Heart left ventricle (tissue), 16 donors: ENCODE measurements at places on chromosomes 3 and 15.

- DNase-seq, result no peak
Observed at GRCh38 chr3:23547905-23548650, 257.7 kb upstream of the UBE2E1 start.

- no peak for DNase-seq
Observed at GRCh38 chr3:23653647-23654525, 151.9 kb upstream of the UBE2E1 start.

GRCh38 chr3:41318520-41318919, 119.2 kb downstream of the CTNNB1 start:
- DNase-seq, result no peak

DNA sequence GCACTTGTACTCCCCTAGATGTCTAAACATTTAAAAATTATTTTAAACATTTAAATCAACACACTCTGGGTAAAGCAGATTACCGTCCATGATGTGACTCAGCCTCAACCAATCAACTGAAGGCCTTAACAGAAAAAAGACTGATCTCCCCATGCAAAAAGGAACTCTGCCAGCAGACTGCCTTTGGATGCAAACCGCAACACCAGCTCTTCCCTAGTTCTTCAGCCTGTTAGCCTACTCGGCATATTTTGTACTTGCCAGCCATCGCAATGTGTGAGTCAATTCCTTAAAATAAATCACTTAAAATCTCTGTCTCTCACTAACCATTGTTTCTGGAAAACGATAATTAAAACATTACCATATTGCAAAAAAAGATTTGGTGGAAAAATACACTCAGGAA, 375.9 kb downstream of the RSL24D1 start:
- DNase-seq, result peak; percentile 23

GRCh38 chr3:195001961-195002861, 268.7 kb downstream of the XXYLT1 start:
- peak; percentile 79 for DNase-seq

DNA sequence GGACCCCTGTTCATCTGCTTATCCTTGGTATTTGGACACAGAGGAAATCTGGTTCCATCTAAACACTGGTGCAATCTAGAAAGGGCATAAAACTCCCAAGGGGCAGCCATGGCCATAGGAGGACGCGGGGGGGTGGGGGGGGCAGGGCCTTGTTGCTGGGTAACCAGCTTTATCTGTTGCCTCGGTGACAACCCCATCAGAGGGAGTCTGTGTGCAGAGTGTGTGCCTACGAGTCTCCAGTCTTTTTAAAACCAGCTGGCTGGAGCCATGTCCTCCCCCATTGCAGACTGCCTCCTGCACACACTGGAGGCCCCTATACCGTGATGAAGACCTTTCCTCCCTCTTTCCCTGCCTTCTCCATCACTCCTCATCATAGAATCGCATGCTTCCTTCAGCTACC, 26.4 kb upstream of the CORO2B start:
- DNase-seq, result no peak

GRCh38 chr3:158781191-158781590, 20.7 kb upstream of the MFSD1 start:
- no peak for DNase-seq

GRCh38 chr3:13501521-13501920, 21.4 kb downstream of the HDAC11 start:
- no peak for DNase-seq

DNA sequence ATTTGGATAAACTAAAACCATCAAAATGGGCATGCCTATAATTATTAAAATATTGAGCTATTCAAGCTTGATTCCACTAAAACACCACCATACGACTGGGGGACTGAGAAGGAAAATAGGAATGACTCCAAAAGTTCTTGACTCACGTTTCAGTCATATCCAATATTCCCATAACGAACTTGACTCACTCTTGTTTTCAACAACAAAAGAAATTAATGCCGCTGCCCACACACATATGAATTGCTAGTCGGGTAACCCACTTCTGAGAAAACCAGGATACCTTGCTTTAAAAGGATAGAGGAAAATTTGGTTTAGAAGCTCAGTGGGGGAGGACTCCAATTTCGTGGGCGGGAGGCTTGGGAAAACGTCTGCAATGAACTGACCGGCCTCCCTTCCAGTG, 5.2 kb downstream of the HTR3C start:
- DNase-seq, result no peak

DNA sequence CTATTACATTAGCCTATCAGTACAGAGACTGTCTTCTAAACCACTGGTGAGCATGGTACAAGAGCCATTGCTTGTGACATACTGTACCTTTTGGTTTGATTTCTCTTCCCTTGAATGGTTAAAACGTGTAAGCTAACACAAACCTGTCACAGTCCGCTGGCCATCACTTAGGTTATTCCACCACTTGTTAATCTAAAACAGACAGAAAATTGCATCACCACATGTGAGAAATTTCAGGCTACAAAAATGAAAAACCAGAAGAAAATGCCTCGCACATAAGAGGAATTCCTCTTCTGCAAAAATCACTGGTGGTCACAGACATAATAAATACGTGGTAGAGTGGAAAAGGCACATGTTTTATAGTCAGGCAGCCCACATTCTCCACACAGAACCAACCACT, 22.1 kb downstream of the PARL start:
- DNase-seq, result no peak
